ENCODE measurements at places on chromosomes 4 and X.

DNA sequence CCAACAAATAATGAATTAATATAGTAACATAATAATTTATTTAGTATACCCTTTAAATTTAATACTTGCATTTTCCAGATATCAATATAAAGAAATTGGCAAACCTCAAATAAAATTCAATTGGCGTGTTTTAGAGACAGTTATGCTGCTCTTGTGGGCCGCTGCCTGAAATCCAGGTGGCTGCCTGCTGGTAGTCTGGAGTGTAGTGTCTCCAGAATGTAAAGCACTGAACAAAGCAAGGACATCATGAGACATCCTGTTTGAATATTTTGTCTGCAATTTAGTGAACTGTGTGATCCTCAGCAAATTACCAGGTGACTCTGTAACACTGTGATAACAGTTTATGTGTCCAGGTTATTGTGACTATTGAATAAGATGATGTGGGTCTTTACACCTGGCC lies 29.9 kb downstream of the ZFP42 start:
- DNase-seq, result no peak

- DNase-seq, result no peak
These were observed 12.1 kb downstream of the FRG2 start for GRCh38 chr4:190014771-190015537.

GRCh38 chrX:103538728-103539127 lies 19.4 kb upstream of the RAB40A start:
- no peak for DNase-seq

GRCh38 chr4:8765084-8765483 lies 106.6 kb downstream of the HMX1 start:
- no peak for DNase-seq

DNA sequence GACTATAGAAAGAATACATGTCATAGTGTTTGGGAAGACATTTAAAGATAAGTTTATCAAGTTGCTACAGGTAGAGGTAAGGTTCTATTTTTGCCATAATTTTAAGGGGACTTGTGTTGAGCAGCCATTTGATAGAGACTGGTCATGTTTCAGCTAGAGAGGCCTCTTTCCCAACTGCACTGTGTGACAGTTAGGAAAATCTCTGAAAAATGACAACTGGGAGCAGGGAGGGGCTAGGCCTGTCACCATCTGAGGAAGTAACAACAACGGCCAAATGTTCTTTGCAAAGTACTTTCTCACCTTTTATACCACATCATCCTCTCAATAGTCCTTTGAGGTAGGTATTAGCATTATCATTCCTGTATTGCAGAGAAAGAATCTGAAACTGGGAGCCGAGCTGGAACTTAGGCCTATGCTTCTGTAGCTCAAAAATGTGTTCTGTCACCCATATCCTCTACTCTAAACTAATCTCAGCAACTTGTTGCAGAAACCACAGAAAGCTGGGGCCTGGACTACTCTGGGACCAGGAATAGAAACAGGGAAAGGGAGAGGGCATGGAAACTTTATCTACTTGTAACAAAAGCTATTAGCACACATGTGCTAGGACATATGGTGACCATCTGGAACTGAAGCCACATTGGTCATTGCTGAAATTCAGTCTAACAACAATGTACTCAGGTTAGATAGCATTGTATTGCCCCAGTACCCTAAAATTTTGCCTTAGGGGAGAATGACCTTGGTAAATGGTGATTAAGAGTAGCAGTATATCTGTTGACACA lies 198.9 kb downstream of the MID1IP1 start:
- no peak for DNase-seq

- DNase-seq, result no peak
These were observed 4.8 kb upstream of the CXCL13 start for GRCh38 chr4:77600521-77601451.

- DNase-seq, result no peak
These were observed 39.3 kb upstream of the LPAR4 start for GRCh38 chrX:78708262-78708661.

DNA sequence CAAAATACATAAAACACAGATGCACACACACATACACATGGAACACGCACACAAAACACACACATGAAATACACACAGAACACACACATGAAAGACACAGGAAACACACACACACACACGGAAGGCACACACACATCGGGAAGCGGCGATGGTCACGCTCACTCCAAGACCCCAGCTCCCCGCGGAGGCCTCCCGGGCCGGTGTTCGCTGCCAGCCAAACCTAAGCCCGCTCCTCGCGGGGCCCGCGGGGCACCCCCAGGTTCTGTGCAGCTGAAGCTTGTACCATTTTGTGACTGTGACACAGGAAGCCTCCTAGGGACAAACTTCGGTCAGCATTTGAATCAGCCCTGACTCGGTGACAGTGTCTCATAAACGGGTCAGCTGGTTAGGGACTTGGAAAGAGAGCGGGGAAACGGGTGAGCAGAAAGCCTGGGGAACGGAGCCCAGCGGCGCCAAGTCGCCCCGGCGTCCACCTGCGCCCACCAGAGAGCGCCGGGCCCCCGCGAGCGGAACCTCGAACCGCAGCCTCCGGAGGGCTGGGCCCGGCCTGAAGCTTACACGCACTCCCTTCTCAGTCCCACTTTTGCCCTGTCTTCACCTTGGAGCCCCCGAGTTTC lies 32.1 kb downstream of the F11 start:
- DNase-seq, result no peak

GRCh38 chrX:45261005-45261404 lies 60.3 kb upstream of the DIPK2B start:
- no peak for DNase-seq

- no peak for DNase-seq
These were observed 45.5 kb upstream of the PPP1R2C start for GRCh38 chrX:42823443-42823842.

DNA sequence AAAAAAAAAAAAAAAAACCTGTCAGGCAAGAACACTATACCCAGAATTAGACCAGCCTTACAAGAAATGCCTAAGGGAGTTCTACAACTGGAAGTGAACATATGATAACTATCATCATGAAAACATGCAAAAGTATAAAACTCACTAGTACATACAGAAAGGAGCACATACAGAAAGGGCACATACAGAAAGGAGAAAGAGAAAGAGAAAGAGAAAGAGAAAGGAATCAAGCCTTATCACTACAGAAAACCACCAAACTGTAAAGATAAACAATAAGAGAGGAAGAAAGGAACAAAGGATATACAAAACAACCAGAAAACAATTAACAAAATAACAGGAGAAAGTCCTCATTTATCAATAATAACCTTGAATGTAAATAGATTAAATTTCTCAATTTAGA lies 50.4 kb downstream of the PHKA1 start:
- DNase-seq, result no peak

- DNase-seq, result no peak
These were observed 149.8 kb downstream of the CHM start for GRCh38 chrX:85897362-85898126.

- DNase-seq, result no peak
These were observed 14.9 kb downstream of the PPP3CA start for GRCh38 chr4:101332424-101332823.

GRCh38 chrX:103818842-103819619 lies 13.0 kb downstream of the RAB9B start:
- no peak for DNase-seq

GRCh38 chrX:46737462-46737861 lies 21.5 kb downstream of the SLC9A7 start:
- DNase-seq, result no peak

DNA sequence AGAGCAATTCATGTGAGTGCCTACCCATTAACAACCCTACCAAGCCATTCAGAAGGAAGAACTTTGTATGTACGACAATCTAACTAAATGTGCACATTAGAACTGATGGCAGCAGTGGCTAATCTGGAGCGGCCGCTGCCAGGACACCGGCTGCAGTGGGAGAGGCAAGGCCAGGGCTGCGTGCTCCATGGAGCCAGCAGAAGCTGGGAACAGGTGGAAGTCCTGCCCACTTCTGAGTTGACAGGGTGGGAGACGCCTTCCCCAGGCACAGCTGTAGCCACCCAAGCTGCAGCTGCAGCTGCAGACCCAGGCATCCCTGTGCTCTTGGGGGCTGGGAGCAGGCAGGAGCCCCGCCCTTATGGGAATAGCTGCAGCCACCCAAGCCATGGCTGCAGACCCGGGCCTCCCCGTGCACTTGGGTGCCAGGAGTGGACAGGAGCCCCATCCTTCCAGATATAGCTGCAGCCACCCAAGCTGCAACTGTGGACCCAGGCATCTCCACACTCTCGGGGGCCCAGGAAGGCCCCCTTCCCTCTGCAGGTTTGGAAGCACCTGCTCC lies 79.1 kb upstream of the DDX60 start:
- no peak for DNase-seq

GRCh38 chr4:153207027-153207426 lies 2.8 kb downstream of the TRIM2 start:
- no peak for DNase-seq

DNA sequence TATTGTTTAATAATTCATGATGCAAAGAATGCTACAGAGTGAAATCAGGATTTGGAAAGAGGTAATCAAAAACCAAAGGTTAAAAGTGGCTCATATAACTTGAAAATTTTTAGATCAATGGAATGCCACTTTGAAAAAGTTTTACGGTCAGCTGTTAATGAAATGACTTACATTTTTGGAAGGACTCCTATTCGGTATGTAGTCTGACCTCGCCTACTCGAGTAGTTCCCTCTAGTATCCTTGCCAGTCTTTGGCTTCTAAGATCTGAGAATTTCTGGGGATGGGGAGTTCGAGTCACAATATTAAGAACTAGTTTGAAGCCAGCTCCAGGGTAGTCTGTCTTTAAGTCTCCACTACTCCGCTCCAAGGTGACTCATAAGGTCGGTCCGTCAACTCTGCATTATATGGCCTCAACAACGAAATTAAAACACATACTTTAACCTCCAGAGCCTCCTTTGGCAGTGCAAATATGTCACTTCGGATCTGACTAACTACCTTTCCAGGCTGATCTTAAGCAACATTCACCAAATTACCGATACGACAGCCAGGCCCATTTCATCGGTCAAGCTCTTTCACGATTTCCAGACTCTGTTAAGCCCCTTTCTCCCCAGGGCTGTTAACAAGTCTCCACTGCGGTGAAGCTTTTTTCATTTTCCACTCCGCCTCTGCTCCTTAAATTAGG lies 733 bp upstream of the NAA15 start:
- no peak for DNase-seq

DNA sequence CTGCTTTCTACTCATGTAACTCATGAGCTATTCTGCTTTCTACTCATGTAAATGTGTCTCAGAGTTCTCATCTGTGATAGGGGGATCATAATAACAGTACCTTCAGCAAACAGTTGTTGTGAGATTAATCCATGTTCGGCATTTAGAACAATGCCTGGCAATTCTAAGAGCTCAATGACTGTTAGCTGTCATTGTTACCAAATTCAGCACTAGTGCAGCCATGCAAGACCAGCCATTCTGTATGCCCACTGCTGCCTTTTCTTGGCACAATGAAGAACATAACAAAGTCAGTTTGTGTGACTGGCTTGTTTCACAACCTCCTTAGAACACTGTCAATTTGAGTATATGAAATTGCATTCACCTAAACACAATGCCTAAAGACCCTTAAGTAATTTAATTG lies 163.2 kb downstream of the ANK2 start:
- no peak for DNase-seq

DNA sequence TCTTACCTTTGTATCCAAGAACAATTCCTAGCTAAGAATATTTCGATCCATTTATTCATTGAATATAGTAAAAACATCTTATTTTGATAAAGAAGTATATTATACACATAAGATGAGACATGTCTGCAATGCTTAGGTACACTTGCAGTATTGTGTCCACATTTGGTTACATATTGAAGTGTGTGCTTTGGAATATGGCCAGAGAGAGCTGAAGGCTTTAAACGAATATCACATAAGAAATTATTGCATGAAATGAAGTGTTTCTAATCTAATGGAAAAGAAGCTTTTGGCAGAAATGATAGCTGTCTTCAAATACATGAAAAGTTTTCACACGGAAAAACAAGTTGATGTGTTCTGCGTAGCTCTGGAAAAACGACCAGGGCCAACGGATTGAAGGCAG lies 516.1 kb upstream of the ZFP42 start:
- DNase-seq, result no peak

DNA sequence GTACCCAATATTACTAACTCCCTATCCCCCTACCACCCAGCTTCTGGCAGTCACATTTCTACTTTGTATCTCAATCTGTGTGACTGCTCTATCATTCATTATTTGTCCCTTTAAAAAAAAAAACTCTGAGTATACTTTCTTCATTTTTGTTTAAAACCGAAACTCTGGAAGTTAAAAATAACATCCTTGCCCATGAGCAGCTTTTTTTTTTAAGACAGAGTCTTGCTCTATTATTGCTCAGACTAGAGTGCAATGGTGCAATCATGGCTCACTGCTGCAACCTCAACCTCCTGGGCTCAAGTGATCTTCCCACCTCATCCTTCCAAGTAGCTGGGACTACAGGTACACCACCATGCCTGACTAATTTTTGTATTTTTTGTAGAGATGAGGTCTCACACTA lies 15.8 kb downstream of the UBE2K start:
- no peak for DNase-seq

GRCh38 chr4:86834901-86835300 lies 14.3 kb downstream of the SLC10A6 start:
- no peak for DNase-seq

GRCh38 chrX:53048169-53049126 lies at the start of gene GPR173:
Gene GPR173 (plus strand): TSS chrX:53048789. CDS start chrX:53076622, 27,833 bp downstream.
- no peak for DNase-seq

All from stimulated activated CD8-positive, alpha-beta memory T cell treated with anti-CD3 and anti-CD28 coated beads, Interleukin-4, amount 100 ng/mL, for 1 hour (primary cell).